ENCODE measurements at places on chromosomes 7 and 10. TPM values are rescaled to one million over a fixed set of nuclear protein-coding genes. Genes with fewer than 3 reads are reported as not detected.

DNA sequence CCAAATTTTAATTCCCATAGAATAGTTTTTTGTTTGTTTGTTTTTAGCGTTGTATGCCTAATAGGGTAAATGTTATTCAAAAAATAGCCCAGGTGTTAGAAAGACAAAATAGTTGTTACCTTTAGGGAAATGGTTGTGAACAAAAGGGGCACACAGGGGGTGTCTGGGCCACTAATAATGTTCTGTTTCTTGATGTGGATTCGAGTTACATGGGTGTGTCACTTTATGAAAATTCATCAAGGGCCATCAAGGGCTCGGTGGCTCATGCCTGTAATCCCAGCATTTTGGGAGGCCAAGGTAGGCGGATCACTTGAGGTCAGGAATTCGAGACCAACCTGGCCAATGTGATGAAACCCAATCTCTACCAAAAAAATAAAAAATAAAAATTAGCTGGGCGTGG lies 531.8 kb upstream of the C7orf33 start:
- no peak for DNase-seq
- no peaks in the 10 kb centered on the region for H3K36me3 ChIP-seq
- H3K27me3 ChIP-seq, result no peaks in the 10 kb centered on the region
- H3K4me3 ChIP-seq, result no peak overlapping the region
- H3K27ac ChIP-seq, result no peak overlapping the region

DNA sequence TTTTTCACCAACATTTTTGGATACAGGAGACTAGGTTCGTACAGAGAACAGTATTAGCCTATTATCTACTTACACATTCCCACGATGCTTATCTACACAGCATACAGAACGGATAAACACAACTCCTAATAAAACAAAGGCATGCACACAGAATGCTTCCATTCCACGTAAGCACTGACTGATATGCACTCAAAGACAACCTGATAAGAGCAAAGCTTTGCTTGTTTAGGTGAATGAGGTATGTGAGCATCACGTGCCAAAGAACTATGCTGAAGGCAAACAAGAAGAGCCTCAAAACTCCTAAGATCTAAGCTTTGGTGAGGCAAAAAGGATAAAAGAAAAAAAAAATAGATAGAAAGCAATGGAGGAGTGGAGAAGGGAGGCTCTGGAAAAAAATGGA lies 413.5 kb upstream of the LRRN3 start:
- no peak overlapping the region for H3K4me3 ChIP-seq
- H3K36me3 ChIP-seq, result no peaks in the 10 kb centered on the region
- no peaks in the 10 kb centered on the region for H3K27me3 ChIP-seq
- H3K27ac ChIP-seq, result no peak overlapping the region
- no peaks in the 10 kb centered on the region for H3K4me1 ChIP-seq
- DNase-seq, result no peak

- no peak for DNase-seq
- no peaks in the 10 kb centered on the region for H3K36me3 ChIP-seq
- no peak overlapping the region for H3K4me3 ChIP-seq
- no peaks in the 10 kb centered on the region for H3K27me3 ChIP-seq
- no peak overlapping the region for H3K27ac ChIP-seq
Measured at GRCh38 chr7:85226361-85227085, 39.7 kb upstream of the SEMA3D start.

GRCh38 chr10:105473170-105473569 lies 832.1 kb downstream of the SORCS3 start:
- DNase-seq, result no peak
- no peaks in the 10 kb centered on the region for H3K36me3 ChIP-seq
- H3K27me3 ChIP-seq, result no peaks in the 10 kb centered on the region
- H3K27ac ChIP-seq, result no peak overlapping the region
- H3K4me3 ChIP-seq, result no peak overlapping the region
- H3K4me1 ChIP-seq, result no peaks in the 10 kb centered on the region

CABCOCO1 gene
- 26.0 TPM for polyA plus RNA-seq

LRRC17 gene
- polyA plus RNA-seq, result 8.2 TPM

PARP12 gene
- polyA plus RNA-seq, result 39.4 TPM
